CD8-positive, alpha-beta T cell (primary cell): ENCODE measurements at places on chromosomes 6 and 20. TPM values are rescaled to one million over a fixed set of nuclear protein-coding genes. Genes with fewer than 3 reads are reported as not detected.

Gene SLC25A27
- not detected for total RNA-seq

Gene NFATC2
- total RNA-seq = 32.6 TPM

Gene STXBP5
- 19.6 TPM for total RNA-seq

Gene SLC17A1
- not detected for total RNA-seq

Gene PTK6
- 0.14 TPM for total RNA-seq

Gene LMBRD1
- total RNA-seq = 39.2 TPM

Gene ULBP3
- 1.8 TPM for total RNA-seq

Gene HLA-DRB5
- total RNA-seq = 9.3 TPM

Gene SLC12A5
- 1.4 TPM for total RNA-seq

Gene HEY2
- 0.33 TPM for total RNA-seq

Gene THEMIS
- 29.3 TPM for total RNA-seq

Gene MAP3K7
- 9.7 TPM for total RNA-seq

Gene VGLL2
- not detected for total RNA-seq

Gene SLC22A7
- not detected for total RNA-seq

Gene CLPSL2
- not detected for total RNA-seq

Gene ENPP4
- total RNA-seq = 6.9 TPM

Gene C20orf202
- total RNA-seq = not detected

Gene MYH7B
- 0.54 TPM for total RNA-seq

Gene ACSS1
- total RNA-seq = 17.5 TPM

Gene SNPH
- 13.6 TPM for total RNA-seq

Gene ULBP2
- 9.7 TPM for total RNA-seq
